ENCODE measurements at places on chromosomes 7 and 10.
A peak's percentile ranks its signal among the peaks of the same experiment; 100 is the strongest.

DNA sequence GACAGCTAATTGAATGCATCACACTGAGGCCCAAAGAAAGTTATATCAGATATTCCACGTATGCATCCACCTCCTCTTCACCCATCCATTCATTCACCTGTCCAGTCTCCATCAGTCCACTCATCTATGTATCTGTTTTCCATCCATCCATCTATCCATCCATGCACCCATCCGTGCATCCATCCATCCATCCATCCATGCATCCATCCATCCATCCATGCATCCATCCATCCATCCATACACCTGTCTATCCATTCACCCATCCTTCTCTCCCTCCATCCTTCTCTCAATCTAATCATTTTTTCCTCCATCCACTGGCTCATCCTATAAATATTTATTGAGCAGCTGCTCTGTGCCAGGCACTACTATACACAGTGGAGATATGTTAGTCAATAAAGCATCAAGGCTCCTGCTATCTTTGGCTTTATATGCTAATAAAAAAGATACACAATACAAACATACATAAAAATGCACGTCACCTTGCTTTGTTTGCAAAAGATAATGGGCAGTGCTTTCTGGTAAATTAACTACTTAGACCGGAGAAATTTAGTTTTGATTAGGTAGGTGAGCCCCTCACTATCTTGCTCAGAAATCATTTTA lies 442.0 kb upstream of the KLF6 start:
- DNase-seq: no peak
- H3K4me3 ChIP-seq: no peak overlapping the region
- H3K36me3 ChIP-seq: no peaks in the 10 kb centered on the region
- no peak overlapping the region for H3K27ac ChIP-seq

- no peak for DNase-seq
- H3K36me3 ChIP-seq: no peaks in the 10 kb centered on the region
- H3K4me3 ChIP-seq: peak within 1 kb of the TSS; percentile 45
- H3K27ac ChIP-seq: no peak within 1 kb of the TSS
- H3K27me3 ChIP-seq: peaks cover 23% of the 10 kb centered on the region
- H3K4me1 ChIP-seq: no peaks in the 10 kb centered on the region
Measured at GRCh38 chr10:111076682-111077478, at the start of gene ADRA2A. TSS of gene ADRA2A (plus strand) at chr10:111077029. CDS start at chr10:111077997, 968 bp downstream.

GRCh38 chr10:29689001-29689400 lies 54.2 kb upstream of the SVIL start:
- H3K36me3 ChIP-seq: no peaks in the 10 kb centered on the region
- H3K27me3 ChIP-seq: no peaks in the 10 kb centered on the region
- H3K4me3 ChIP-seq: no peak overlapping the region
- no peak for DNase-seq

- peaks cover 4% of the 10 kb centered on the region for H3K4me1 ChIP-seq
- H3K27ac ChIP-seq: no peak overlapping the region
- H3K27me3 ChIP-seq: no peaks in the 10 kb centered on the region
- DNase-seq: peak; percentile 13
Measured at GRCh38 chr7:13057462-13058200, 370.2 kb downstream of the ARL4A start.

DNA sequence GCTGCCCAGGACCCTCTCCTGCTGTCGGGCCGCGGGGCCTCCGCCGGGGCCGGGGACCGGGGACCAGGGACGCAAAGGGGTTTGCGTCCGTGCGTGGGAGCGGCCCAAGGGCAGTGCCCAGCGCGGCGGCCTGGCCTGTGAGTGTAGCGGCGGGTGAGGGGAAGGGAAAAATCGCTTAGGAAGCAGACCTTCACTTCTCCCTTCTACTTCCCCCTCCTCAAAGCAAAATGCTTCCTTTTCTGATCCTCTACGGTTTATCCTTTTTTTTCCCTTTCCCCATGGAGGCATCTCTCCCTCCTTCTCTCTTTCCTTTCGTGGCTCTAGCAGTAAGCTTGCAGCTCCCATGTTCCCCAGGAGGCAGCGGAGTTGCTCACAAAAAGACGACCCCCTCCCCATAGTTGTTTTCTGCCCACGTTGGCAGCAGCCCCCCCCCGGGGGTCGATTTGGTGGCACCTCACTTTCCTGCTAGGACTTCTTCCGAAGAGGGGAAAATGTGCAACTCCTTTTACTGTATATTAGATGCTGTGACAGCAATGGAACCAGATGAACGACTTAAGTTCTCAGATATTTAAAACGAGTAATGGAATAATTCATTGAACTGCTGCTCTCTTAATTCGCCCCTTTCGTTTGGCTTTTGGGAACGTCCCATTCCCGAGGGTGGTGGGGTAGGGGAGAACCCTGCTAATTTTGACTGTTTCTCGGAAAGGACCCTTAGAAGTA lies 724 bp downstream of the CAPZA2 start:
- H3K4me1 ChIP-seq: no peaks in the 10 kb centered on the region
- peak overlapping the region; percentile 92 for H3K27ac ChIP-seq

- DNase-seq: no peak
- no peak overlapping the region for H3K4me3 ChIP-seq
- no peaks in the 10 kb centered on the region for H3K36me3 ChIP-seq
- no peaks in the 10 kb centered on the region for H3K4me1 ChIP-seq
- H3K27me3 ChIP-seq: no peaks in the 10 kb centered on the region
- H3K27ac ChIP-seq: no peak overlapping the region
Measured at GRCh38 chr7:125592331-125592730, 662.7 kb upstream of the POT1 start.

DNA sequence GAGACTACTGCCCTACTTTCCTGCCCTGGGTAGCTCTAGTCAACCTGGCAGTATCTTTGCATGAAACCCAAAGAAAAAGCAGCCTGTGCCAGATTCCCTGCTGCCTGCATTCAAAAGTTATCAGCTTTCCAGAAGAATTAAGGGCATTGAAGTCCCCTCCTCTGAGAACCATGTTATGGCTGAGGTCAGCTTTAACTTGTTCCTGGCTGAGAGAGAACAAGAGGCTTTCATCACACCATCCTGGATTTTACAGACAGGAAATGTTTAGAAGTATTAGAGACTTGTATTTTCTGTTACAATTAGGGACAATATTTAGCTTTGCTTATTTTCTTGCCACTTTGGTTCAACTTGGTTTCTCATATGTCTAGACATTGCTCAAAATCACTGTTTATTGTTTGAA lies 238.8 kb downstream of the ARL4A start:
- DNase-seq: no peak
- no peaks in the 10 kb centered on the region for H3K27me3 ChIP-seq
- H3K4me1 ChIP-seq: no peaks in the 10 kb centered on the region
- no peaks in the 10 kb centered on the region for H3K36me3 ChIP-seq
- no peak overlapping the region for H3K27ac ChIP-seq

- H3K4me3 ChIP-seq: 0 out of 2 replicates have a peak overlapping the region, but pooled peaks have one; percentile 23
- H3K27ac ChIP-seq: no peak overlapping the region
- no peak for DNase-seq
- no peaks in the 10 kb centered on the region for H3K36me3 ChIP-seq
- H3K27me3 ChIP-seq: peaks cover 27% of the 10 kb centered on the region
Measured at GRCh38 chr7:101173752-101174244, 6.3 kb downstream of the NAT16 start.

DNA sequence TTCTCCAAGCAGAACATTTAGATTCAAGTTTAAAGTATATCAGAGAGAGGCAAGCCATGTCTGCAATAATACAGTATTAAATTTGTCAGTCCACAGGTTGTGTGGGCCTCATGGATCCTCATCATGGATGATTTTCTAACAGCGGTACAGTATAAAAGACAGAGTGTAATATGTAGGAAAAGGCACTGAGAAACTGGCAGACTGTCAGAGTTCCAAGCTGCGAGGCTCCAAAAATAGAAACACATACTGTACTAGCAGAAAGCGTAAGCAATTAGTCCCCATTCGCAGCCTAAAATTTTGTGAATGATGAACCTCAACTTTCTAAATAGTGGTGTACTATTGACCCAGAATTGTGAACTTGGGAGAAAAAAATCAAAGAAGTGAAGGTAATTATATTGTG lies 933.3 kb downstream of the XPNPEP1 start:
- no peak overlapping the region for H3K4me3 ChIP-seq
- H3K4me1 ChIP-seq: no peaks in the 10 kb centered on the region
- H3K36me3 ChIP-seq: no peaks in the 10 kb centered on the region
- H3K27me3 ChIP-seq: no peaks in the 10 kb centered on the region
